Right cardiac atrium (tissue), 5 donors: ENCODE measurements at places on chromosomes 3 and 15. TPM values are rescaled to one million over a fixed set of nuclear protein-coding genes. Genes with fewer than 3 reads are reported as not detected.

GOLGA8G gene
- not detected for total RNA-seq

NLGN1 gene
- total RNA-seq = 2.2 TPM

CLDN16 gene
- not detected for total RNA-seq

MAP6D1 gene
- total RNA-seq = 2.5 TPM

CD96 gene
- 0.54 TPM for total RNA-seq

RASGRP1 gene
- total RNA-seq = 1.4 TPM

SLC2A2 gene
- total RNA-seq = not detected

CTXND1 gene
- total RNA-seq = 0.66 TPM

TM4SF1 gene
- total RNA-seq = 92.5 TPM

ACAD9 gene
- total RNA-seq = 41.8 TPM

CILP gene
- total RNA-seq = 2.3 TPM

ARHGEF3 gene
- 11.4 TPM for total RNA-seq

RBM6 gene
- total RNA-seq = 49.5 TPM

SYNPR gene
- 8.2 TPM for total RNA-seq

C3orf49 gene
- total RNA-seq = not detected

MAGEL2 gene
- 0.14 TPM for total RNA-seq

TRIM42 gene
- total RNA-seq = not detected

TM4SF4 gene
- not detected for total RNA-seq

ANKRD34C gene
- not detected for total RNA-seq

GRK7 gene
- not detected for total RNA-seq

GPR62 gene
- 0.62 TPM for total RNA-seq

ADAMTS17 gene
- 2.6 TPM for total RNA-seq

FOXB1 gene
- not detected for total RNA-seq
